ENCODE measurements at places on chromosomes 1 and 21. TPM values are rescaled to one million over a fixed set of nuclear protein-coding genes. Genes with fewer than 3 reads are reported as not detected.

Gene NPL
- 5.1 TPM for polyA plus RNA-seq

Gene ACTA1
- 14,286 TPM for polyA plus RNA-seq

Gene CD2
- polyA plus RNA-seq, result 0.29 TPM

Gene SPATA21
- not detected for polyA plus RNA-seq

Gene TEX38
- polyA plus RNA-seq, result 0.27 TPM

All from forelimb muscle (tissue), 1 donor.